Choroid plexus epithelial cell (primary cell): ENCODE measurements at places on chromosomes 12 and 14.

GRCh38 chr12:1995205-1995896 is 8.9 kb downstream of the DCP1B start:
- no peak for DNase-seq

DNA sequence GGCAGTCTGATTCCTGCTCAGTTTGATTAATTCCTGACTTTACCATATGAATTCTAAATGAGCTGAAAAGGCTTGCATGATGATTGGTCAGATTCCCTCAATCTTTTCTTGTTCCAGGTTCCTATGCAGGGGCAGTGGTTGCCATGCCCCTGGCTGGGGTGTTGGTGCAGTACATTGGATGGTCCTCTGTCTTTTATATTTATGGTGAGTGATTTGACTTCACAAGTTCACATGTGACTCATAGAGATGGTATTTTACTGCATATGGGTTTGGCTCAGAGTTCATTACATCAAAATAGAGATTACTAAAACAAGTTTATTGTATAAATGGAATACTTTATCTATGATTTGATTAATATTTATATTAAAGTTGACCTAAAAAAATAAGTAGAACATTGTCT is 44.8 kb downstream of the SLC17A8 start:
- peak; percentile 76 for DNase-seq

- DNase-seq, result peak; percentile 41
Measured at GRCh38 chr12:20624718-20625117, 70.4 kb upstream of the SLCO1C1 start.

DNA sequence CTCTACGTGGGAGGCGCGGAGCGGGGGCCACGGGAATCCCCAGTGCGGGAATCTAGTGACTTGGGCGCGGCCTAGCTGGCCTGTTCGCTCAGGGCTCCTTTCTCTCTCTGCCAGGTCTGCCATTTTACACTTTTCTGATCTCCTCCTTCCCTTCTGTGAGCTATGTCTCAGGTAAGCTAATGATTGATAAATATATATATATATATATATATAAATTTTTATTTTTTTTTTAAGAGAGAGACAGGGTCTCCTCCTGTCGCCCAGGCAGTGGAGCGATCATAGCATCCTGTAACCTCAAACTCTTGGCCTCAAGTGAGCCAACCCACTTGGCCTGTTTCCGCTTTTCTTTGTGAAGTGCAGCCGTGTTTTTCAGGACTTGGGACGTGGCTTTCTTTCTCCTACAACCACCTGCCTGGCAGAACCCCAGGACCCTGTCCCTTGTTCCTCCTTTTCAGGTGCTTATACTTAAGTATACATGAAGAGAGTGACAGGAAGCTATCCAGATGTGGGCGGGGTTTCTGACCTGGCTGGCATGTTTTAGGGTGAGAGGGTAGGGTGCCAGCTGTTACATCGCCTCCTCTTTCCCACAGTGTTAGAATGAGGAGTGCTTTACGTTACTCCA is 547 bp downstream of the ZNF140 start:
- DNase-seq, result peak; percentile 80

- DNase-seq, result peak; percentile 20
Measured at GRCh38 chr14:61388173-61388975, 67.0 kb downstream of the PRKCH start.

DNA sequence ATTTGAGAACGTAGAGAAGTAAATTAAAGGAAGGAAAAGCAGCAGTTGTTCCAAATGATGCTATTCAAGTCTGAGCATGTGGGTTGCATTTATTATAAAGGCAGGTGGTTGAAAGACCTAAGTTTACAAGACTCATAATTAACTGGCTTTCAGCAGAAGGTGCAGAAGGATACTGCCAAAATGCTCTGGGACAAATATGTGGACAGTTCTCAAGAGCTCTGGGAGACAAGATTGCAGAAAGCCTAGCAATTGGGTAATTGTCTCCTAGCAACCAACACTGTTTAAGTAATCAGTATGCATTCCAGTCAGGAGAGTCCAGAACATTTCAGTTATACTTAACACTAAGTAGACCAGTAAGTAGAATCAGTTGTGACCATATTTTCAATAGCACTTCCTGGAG is 131.5 kb downstream of the GPR135 start:
- DNase-seq, result peak; percentile 99

DNA sequence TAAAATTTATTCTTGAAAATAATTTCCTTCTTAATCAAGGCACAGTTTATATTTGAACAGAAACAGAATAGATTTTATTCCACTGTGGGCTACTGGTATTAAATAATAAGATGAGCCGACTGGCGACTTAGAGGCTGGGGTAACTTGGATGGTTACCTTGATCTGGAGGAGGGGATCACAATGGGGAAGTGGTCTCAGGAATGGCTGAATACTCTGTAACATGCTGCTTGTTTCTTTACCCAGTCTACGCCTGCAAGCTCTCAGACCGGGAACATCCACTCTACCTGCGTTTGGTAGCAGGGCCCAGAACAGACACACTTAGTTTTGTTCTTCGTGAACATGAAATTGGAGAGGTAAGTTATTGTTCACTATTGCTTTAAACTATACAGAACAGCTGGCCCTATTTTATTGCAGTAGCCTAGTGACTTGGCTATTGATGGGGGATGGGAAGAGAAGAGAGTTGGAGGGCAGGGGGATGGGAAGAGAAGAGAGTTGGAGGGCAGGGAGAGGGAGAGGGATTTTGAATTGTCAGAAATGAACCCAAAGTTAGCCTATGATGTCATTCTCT is 67.9 kb downstream of the GNS start:
- no peak for DNase-seq

GRCh38 chr14:69749956-69750355 is 17.0 kb upstream of the SRSF5 start:
- DNase-seq, result no peak

- no peak for DNase-seq
Measured at GRCh38 chr14:79961197-79961596, 250.1 kb downstream of the DIO2 start.

- no peak for DNase-seq
Measured at GRCh38 chr12:84726780-84727179, 185.8 kb downstream of the SLC6A15 start.

GRCh38 chr12:50282721-50283228 is 545 bp downstream of the LIMA1 start:
- DNase-seq, result peak; percentile 45

- DNase-seq, result no peak
Measured at GRCh38 chr14:76205708-76206107, 54.0 kb downstream of the GPATCH2L start.

- DNase-seq, result no peak
Measured at GRCh38 chr12:107600581-107601144, 84.9 kb upstream of the PWP1 start.

- no peak for DNase-seq
Measured at GRCh38 chr14:74948228-74949175, 6.9 kb downstream of the PGF start.

- peak; percentile 88 for DNase-seq
Measured at GRCh38 chr12:116551952-116552772, 7.0 kb upstream of the MAP1LC3B2 start.

- no peak for DNase-seq
Measured at GRCh38 chr14:35242599-35243311, 49.4 kb upstream of the PSMA6 start.

DNA sequence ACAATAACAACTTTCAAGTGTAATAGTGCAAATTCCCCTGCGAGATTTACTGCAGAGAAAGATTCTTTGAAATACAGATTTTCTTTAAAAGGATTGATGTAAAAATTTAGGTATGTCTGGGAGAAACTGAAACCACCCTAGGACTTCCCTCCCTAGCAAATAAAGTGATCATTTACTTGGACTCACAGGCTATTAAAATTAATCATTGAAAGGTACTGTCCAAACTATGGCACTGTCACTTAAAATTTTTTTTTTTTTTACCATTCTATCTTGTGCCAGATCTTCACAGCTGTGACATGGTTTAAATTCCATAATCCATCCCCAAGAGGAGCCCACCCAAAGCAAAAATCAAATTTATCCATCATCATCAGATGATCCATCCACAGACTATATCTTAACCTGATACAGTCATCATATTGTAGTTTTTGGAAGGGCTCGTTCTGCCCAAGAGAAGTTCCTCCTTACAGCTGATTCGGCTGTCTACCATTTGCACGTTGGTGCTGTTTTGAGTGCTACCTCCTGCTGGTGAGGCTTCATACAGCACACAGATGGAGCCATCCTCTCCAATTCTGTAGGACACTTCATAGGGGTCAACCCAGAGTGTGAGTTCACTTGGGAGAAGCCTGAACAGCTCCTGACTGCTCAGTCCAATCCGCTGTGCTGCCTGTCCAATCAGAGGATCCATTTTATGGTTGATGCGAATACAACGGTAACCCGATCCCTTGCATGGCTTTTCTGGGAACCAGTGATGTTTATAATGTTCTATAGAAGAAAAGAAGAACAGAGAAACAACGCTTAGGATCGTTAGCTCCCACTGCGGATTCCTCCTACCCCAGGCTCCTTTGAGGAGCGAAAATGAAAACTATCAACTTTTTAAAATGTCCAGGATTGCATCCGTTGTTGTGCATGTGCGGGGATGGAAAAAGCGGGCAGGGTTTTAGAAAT is 1.7 kb downstream of the BTG1 start:
- DNase-seq, result peak; percentile 99

- no peak for DNase-seq
Measured at GRCh38 chr14:57712698-57713097, 153.2 kb downstream of the SLC35F4 start.

DNA sequence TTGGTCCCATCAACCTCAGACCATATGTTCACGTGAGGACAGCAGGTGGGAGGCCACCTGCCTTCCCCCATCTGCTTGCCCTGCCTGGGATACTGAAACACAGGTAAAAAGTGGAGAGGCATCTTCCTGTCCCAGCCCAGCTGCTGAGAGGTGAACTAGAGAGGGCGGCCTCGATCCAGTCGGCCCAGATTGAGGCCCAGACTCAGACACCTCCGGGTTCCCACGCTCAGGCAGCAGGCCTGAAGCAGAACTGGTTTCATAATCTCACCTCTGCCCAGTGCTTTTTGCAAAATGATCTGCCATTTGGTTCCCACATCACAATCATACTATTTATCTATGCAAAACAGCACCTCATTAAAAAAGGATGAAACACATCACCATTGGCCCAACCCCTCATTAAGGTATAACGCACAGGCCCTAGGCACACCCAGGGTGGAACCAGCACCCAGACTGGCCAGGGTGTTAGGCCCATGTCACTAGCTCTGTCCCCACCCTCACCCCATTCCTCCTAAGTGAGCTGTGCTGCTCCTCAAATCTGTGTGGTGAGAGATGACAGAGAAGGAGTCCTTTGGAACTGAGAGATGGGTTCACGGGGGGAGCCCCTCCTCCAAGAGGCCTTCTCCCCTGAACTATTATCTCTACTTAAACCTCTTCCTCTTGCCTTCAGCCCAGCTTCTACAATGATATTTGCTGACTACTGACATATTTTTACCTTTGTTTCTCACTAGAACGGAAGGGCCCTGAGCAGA is 81.1 kb downstream of the ZFP36L1 start:
- no peak for DNase-seq

GRCh38 chr12:110339184-110339952 is 58.3 kb downstream of the ATP2A2 start:
- no peak for DNase-seq

DNA sequence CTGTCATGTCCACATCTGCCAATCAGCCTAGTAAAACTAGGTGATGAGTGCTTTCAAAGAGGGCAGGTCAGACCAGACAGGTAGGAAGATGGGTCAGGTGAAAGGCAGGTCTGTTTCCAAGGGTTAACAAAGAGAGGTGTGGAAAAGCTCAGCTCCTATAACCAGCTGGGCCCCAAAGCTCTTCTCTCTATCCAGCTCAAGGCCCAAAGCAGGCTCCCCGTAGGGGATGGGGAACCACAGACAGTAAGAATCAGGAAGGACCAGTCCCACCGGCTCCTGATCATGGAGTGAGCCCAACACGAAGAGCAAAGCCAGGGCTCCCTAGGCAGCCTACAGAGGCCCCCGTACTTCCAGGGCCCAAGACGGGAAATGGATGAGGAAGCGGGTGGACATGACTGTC is 83.2 kb downstream of the TTC9 start:
- no peak for DNase-seq

- DNase-seq, result no peak
Measured at GRCh38 chr12:1435044-1435443, 159.3 kb downstream of the FBXL14 start.

GRCh38 chr12:111766608-111767361 is at the start of gene ALDH2:
ALDH2 (plus strand) TSS chr12:111766933; CDS start chr12:111766983, 50 bp downstream.
- DNase-seq, result peak; percentile 50

GRCh38 chr12:109553906-109554500 is 19.3 kb downstream of the MMAB start:
- DNase-seq, result no peak

DNA sequence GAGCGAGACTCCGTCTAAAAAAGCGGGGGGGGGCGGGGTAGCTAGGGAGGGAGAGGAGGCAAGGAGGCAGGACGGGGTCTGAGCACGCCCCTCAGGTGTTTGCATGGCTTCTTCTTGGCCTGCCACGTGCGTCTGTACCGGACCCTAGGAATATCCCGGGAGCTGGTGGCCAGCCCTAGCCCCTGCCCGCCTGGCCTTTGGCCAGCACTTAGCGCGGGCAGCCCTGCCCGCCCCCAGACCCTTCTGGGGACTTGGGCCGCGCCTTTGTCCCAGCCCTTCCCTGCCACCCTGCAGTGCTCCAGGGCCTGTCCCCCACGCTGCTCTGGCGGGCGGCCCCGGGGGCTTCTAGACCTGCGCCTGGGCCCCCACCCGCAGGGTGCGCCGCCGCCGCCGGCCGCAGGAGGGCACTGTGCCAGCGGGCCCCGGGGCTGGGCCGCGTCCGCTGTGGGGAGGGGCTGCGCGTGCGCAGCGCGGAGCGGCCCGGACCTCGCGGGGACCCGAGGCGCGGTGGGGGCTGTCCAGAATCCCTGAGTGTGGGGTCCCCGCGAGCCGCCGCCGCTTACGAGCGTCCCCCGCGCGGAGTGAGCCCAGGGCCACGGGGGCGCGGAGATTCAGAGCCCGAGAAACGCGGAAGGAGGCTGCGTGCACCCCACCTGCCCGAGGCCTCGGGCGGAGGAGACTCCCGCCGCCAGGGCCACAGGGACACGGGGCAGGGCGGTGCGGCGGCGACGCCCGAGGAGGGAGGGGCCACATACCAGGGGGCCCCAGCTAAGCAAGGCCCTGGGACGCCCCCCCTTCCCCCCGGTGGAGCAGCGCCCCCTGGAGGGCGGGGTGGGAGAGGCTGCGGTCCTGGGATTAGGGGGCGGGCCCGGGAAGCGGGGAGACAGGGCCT is 21.0 kb downstream of the SLC25A29 start:
- peak; percentile 52 for DNase-seq

GRCh38 chr12:64521833-64522232 is 69.9 kb downstream of the TBK1 start:
- no peak for DNase-seq

- no peak for DNase-seq
Measured at GRCh38 chr14:24699052-24699451, 65.1 kb upstream of the GZMB start.
